Stimulated activated CD4-positive, alpha-beta T cell treated with anti-CD3 and anti-CD28 coated beads, Interleukin-15, amount 100 ng/mL, for 24 hours (primary cell): ENCODE measurements at places on chromosomes 5 and 9.

GRCh38 chr5:53834500-53834899 is 274.1 kb downstream of the NDUFS4 start:
- no peak for DNase-seq

DNA sequence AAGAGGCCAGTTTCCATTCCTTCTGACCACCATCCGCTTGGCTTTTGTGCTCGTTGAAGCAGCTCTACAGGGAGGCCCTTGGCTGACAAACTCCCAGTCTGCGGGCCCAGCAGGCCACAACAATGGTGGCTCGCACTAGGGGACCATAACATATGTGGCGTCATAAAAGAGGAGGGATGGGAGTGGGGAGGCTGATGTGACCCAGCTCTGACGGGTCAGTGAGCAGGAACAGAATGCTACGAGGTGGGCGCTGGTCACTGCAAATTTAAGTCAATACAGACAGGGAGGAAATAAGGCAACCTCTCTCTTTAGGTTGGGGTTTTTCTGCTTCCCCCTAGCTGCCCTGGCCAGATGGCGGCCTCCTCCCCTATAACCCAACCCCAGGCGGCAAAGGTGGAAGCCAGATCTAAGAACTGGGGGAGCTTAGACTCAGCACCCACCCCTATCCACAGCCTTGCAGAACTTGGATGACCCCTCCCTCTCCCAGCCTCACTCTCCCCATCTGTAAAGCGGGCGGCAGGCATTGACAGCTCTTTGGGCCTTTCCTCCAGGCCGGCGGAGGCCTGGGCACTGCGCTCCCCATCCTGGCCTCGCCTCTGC is 778 bp downstream of the FRRS1L start:
- DNase-seq: no peak

GRCh38 chr9:74304598-74304997 is 192.5 kb upstream of the RORB start:
- DNase-seq: no peak

GRCh38 chr9:111965566-111966019 is 69.0 kb downstream of the UGCG start:
- no peak for DNase-seq

- DNase-seq: no peak
Measured at GRCh38 chr9:84383178-84383577, 42.6 kb upstream of the SLC28A3 start.

DNA sequence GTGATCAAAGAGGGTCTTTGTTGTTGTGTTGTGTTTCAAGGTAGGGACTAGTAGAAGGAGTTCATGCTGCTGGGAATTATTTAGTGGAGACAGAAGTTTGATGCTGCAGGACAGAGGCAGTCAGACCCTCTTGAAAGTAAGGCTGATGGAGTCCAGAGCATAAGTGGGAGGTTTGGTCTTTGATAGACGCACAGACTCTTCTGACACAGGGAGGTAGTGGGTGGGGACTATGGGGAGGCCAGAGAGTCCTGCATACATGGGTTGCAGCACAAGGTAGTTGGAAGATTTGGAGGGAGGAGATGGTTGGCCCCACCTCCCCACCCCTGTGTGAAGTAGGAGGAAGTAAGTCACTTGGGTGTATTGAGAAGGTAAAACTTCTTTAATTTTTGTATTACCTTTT is 2.4 kb upstream of the CCDC112 start:
- no peak for DNase-seq
